Caki2 (cell line): ENCODE measurements at places on chromosomes 16 and 17.

DNA sequence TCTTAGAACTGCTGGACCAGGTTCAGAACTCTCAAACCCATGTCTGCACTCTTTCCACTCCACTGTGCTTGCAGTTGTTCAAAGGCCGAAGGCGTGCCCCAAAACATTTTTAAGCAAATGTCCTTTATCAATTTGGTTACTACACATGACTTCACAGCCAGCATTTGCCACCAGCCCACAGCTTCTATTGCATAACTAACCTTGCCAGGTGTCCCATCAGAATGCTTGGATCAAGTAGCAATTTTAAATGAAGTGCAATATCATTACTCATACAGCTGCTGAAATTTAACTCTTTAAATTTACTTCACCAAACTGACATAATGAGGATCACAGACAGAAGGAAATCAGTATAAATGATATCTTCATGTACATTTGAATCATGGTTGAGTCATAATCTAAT is 29.8 kb upstream of the HS3ST3A1 start:
- DNase-seq, result no peak

DNA sequence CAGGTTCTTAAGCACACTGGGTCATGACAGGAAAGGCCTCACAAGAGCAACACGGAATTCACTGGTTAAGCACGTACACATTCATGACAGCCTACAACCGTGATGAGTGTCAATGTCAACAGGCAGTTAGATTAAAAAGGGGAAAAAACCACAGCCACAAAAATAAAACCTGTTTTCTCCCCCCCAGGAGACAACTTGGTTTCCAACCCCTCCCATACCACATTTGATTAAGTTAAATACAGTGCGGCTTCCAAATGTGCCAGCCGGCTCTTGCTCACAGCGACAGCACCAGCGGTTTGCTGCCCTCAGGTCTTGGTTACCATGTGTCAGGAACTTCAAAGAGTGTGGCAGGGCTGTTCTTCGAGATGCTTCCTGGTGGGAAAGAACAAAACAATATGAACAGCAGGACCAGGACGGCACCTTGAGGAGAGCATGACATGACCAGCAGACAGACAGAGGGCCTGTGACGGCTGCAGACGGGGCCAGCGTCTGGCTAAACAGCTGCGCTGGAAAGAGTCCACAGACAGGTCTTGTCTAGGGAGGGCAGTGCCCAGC is 193.6 kb downstream of the PARN start:
- no peak for DNase-seq

GRCh38 chr17:2958706-2959222 is 104.6 kb downstream of the OR1D5 start:
- no peak for DNase-seq

DNA sequence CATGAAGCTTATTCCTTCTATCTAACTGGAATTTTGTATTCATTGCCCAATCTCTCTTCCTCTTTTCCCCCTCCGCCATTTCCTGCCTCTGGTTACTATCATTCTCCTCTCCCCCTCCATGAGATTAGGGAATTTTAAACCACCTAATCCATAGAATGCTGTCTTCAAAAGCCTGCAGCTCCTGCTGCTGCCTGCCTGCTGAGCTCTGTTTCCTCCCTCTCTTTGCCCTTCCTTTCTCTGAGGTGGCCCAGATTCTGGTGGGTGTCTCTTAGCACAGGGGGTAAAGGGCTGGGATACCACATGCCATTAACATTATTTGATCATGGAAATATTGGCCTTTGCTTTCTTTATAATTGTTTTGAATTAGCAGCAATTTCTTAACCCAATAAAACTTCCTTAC is 241.6 kb downstream of the CNTNAP4 start:
- DNase-seq, result no peak
